ENCODE measurements at places on chromosomes 6 and 20. TPM values are rescaled to one million over a fixed set of nuclear protein-coding genes. Genes with fewer than 3 reads are reported as not detected.

GRCh38 chr6:125859727-125860126, 69.0 kb downstream of the NCOA7 start:
- no peak overlapping the region for H3K27ac ChIP-seq
- peaks cover 10% of the 10 kb centered on the region for H3K36me3 ChIP-seq
- DNase-seq = no peak
- H3K27me3 ChIP-seq = no peaks in the 10 kb centered on the region
- H3K4me1 ChIP-seq = no peaks in the 10 kb centered on the region

GRCh38 chr6:130369831-130370230, 4.0 kb downstream of the TMEM200A start:
- no peaks in the 10 kb centered on the region for H3K36me3 ChIP-seq
- H3K4me3 ChIP-seq = no peak overlapping the region
- H3K27me3 ChIP-seq = peaks cover 9% of the 10 kb centered on the region
- no peak overlapping the region for H3K27ac ChIP-seq
- no peak for DNase-seq
- peaks cover 4% of the 10 kb centered on the region for H3K4me1 ChIP-seq

GRCh38 chr6:96620851-96621250, 57.9 kb downstream of the FHL5 start:
- H3K4me1 ChIP-seq = no peaks in the 10 kb centered on the region
- H3K27ac ChIP-seq = no peak overlapping the region
- no peak for DNase-seq
- no peak overlapping the region for H3K4me3 ChIP-seq
- no peaks in the 10 kb centered on the region for H3K36me3 ChIP-seq

DNA sequence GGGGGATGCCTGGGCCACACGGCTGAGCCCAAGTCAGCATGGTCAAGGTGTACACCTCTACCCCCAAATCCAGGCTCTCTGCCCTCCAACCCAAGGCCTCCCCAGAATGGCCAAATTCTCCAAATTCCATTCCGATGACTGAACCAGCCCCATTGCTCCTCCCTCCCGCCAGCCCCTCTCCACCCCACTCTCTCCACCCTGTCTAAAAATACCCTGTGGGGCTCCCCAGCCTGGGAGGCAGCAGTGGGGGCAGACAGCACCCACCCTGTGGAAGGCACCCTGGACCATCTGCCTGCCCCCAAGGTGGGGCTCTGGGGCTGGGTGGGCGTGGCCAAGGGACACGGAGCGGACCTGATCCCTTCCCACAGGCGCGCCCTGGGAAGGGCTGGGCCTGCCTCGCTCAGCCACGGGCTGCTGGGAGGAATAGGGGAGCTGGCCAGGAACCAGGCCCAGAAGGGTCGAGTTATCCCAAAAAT, 11.4 kb downstream of the TEAD3 start:
- H3K36me3 ChIP-seq = no peaks in the 10 kb centered on the region
- peak; percentile 79 for DNase-seq

DNA sequence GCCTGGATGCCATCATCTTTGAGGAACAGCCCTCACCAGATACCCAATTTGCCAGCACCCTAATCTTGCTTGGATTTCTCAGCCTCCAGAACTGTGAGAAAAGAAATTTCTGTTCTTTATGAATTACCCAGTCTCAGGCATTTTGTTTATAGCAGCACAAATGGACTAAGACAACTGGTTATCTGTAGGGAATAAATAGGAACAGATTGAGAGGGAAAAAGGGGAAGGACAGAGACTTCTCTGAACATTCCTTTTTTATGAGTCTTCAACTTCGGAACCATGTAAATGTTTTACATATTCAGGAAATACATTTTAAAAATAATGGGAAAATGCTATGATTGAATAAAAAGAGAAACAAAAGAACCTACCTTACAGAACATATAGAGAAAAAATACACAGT, 20.9 kb downstream of the KCTD20 start:
- no peak overlapping the region for H3K27ac ChIP-seq
- no peaks in the 10 kb centered on the region for H3K36me3 ChIP-seq
- peaks cover 8% of the 10 kb centered on the region for H3K4me1 ChIP-seq
- no peak for DNase-seq

DNA sequence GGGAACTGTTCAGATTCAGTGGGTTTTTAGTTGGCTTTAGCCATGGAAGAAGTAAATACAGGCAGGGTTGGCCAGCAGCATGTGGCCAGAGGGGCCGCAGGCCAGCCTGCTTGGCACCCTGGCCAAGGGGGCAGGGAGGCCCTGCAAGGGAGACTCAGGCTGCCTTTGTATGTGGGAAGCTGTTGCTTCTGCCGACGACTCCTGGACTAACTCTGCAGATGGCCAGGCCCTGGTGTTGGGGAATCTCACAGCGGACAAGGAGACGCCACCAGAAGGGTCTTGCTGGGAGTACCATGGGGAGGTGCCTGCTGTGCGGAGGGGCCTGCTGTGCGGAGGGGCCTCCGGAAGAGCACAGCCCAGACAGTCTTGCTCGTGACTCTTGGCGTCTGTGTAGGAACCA, 25.2 kb downstream of the PYGB start:
- H3K27ac ChIP-seq = no peak overlapping the region
- no peaks in the 10 kb centered on the region for H3K27me3 ChIP-seq
- peaks cover 75% of the 10 kb centered on the region for H3K36me3 ChIP-seq
- peak; percentile 32 for DNase-seq

GRCh38 chr6:133707456-133707855, 181.5 kb upstream of the TCF21 start:
- H3K27me3 ChIP-seq = no peaks in the 10 kb centered on the region
- DNase-seq = no peak
- H3K36me3 ChIP-seq = no peaks in the 10 kb centered on the region
- H3K4me1 ChIP-seq = no peaks in the 10 kb centered on the region

- H3K27me3 ChIP-seq = no peaks in the 10 kb centered on the region
- H3K4me3 ChIP-seq = no peak overlapping the region
- H3K4me1 ChIP-seq = no peaks in the 10 kb centered on the region
Observed at GRCh38 chr6:161189891-161190290, 84.0 kb downstream of the AGPAT4 start.

- H3K4me3 ChIP-seq = no peak overlapping the region
- peaks cover 55% of the 10 kb centered on the region for H3K4me1 ChIP-seq
- H3K27ac ChIP-seq = no peak overlapping the region
Observed at GRCh38 chr6:41935193-41935574, 6.4 kb downstream of the CCND3 start.

The PPP1R3G gene
- total RNA-seq = 0.46 TPM

The NFATC2 gene
- 7.6 TPM for total RNA-seq

The SPINT4 gene
- total RNA-seq = not detected

The PRR18 gene
- not detected for total RNA-seq

The CALHM5 gene
- total RNA-seq = 1.9 TPM

Data from upper lobe of right lung (tissue), 1 donor.